ENCODE measurements at places on chromosomes 11 and 22. TPM values are rescaled to one million over a fixed set of nuclear protein-coding genes. Genes with fewer than 3 reads are reported as not detected.

Gene SERHL2
- 0.36 TPM for total RNA-seq

Gene FAM111B
- 35.4 TPM for total RNA-seq

Gene IFITM10
- not detected for total RNA-seq

Gene MFNG
- total RNA-seq: 3.2 TPM

Gene UQCR10
- total RNA-seq: 120 TPM

Gene OR8D1
- total RNA-seq: not detected

Gene CEND1
- total RNA-seq: 1.2 TPM

Gene NCAPD3
- total RNA-seq: 53.6 TPM

Gene ISX
- not detected for total RNA-seq

Gene MYBPC3
- not detected for total RNA-seq

GRCh38 chr11:86117712-86118063 is 48.8 kb upstream of the PICALM start:
- DNase-seq: no peak

DNA sequence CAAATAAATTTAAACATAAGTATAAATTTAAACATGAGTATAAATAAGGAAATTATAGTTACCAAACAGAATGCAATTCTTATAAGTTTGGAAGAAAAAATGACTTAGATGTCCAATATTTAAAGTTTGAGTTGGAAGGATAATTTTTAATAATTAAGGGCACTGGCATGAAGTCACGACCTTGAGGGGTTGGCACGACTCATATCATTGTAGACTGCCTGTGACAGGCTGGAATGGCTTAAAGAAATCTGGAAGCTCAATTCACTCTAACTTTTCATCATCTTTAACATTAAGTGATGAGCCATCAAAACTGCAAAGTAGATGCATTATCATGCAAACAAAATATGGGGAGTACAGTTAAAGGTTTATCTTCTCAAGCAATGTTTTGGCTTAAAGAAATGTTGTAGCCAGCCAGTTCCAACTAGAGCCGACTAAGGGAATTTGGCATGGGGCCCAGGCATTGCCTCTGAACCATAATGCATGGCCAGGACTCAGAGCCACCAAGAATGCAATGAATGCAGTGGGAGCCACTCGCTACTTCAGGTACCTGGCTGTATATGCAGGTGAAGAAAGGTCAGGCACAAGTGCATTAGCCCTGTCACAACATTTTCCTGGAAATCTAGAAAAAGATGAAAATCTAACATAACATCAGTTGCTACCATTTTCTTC is 33.4 kb downstream of the PGR start:
- no peak for DNase-seq

DNA sequence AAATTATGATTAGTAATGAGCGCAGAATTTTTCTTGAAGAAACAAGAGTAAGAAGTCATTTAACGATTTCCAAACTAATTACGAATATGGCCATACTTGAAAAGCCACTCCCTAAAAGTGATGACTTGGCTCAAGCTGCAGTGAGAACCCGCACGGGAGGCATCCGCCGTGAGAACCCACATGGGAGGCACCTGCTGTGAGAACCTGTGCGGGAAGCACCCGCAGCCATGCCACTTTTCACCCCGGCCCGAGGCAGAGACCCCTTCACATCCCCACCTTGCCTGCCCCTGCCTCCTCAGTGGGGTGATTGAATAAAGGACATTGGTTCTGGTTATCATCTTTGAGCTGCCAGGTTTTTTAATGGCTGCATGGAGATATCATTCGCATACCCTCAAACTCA is 89.7 kb downstream of the BRD1 start:
- no peak for DNase-seq

DNA sequence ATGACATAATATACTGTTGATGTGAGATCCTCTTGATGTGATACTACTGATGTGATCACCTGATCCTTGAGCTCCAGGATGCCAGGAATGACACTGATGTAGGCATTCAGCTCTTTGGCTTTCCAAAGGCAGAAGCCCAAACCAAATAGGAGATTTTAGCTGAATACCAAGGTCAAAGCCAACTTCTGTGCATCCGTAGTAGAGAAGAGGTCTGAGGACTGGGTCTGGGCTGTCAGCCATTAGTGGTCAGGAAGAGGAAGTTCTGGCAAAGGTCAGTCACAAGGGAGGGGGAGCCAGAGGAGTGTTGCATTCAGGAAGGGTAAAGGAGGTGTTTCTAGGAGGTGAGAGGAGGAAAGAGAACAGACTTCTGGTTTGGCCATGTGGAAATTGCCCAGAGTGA is 53.4 kb upstream of the PARVG start:
- no peak for DNase-seq

- DNase-seq: no peak
Measured at GRCh38 chr11:12502046-12502445, 124.7 kb downstream of the PARVA start.

GRCh38 chr11:18731949-18732821 is 6.2 kb upstream of the IGSF22 start:
- peak; percentile 79 for DNase-seq

- DNase-seq: no peak
Measured at GRCh38 chr22:48581205-48581766, 1246.4 kb downstream of the BRD1 start.

DNA sequence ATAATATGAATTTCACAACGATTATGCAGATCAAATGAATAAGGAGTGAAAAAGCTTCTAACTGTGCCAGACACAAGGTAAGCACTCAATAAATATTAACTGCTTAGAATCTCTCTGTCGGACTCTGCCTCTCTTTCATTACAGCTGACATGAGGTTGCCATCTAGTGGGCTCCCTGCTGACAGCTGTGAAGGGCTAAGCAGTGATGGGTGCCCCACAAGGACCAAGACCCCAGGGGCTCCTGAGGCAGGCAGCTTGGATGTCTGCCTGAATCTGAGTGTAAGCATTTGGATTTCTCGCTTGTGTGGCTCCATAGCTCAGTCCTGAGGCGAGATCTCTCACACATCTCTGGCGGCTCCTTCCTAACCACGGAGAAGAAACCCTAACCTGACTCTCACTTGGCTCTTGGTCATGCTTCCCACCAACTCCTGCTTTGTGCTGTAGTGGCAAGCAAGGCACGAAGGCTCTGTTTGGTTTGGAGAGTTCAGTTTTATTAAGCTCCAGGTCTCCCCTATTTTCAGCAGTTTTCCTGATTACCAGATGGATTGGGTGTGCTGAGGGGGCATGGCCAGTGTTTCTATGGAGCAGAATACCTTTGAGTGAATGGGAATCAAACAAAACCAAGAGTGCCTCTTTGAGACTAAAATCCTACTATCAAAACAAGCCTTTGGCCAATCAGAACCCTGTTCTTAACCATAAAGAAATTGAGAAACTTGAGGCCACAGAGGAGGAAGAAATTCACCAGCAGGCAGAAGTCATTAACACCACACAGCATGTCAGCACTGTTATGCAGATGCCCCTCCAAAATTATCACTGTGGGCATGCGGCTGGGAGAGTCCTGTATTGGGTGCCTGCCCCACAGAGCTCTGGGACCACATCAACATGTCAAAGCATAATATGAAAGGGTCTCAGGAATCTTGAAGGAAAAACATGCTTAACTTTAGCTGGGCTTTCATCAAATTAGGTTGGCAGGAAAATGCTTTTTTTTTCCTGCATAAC is 152.8 kb upstream of the NTM start:
- DNase-seq: no peak

DNA sequence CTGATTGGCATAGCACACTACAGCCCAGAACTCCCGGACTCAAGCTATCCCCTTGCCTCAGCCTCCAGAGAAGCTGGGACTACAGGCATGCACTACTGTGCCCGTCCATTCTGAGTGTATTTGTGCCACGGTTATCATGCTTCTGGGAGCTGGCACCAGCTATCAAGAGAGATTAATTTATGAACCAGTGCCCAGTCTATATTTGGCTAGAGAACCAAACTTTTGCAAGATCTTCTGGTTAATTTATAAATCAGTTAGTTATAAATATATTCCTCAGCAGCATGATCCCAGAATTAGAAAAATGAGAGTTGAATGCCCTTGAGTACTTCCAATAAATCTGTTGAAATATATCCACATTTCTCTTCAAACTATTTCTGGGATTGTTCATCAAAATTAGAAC is 67.5 kb upstream of the OR5AN1 start:
- no peak for DNase-seq

- DNase-seq: no peak
Measured at GRCh38 chr11:19209617-19210370, 8.0 kb upstream of the CSRP3 start.
